Activated CD4-positive, CD25-positive, alpha-beta regulatory T cell (primary cell): ENCODE measurements at places on chromosomes 4 and X.

DNA sequence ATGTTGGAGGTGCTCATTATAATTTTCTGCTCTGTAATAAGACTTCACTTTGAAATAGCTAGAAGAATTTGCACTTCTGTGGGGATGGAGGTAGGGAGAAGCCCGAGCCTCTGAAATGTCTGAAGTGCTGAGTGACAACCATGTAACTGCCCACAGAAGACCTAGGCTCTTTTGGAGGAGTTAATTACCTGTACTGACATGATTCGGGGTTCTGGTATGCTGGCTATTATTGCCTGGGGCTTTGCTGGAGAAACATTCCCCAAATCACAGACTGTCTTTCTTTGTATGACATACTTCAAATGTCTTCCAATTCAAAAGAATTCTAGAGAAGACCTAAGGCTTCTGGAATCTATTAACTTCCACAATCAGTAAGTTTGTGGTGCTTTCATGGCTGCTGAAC lies 211.2 kb upstream of the POF1B start:
- DNase-seq = no peak

DNA sequence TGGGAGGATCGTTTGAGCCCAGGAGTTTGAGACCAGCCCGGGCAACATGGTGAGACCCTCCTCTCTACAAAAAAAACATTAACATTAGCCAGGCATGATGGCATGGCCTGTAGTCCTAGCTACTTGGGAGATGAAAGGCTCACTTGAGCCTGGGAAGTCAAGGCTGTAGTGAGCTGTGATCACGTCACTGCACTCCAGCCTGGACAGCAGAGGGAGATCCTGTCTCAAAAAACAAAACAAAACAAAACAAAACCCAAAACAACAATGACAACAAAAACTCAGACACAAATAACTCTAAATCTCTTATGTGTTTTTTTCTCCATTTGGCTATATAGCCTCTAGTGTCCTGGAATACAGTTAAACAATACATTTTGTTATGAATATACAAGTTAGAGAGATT lies 127.3 kb upstream of the STK26 start:
- DNase-seq = no peak

DNA sequence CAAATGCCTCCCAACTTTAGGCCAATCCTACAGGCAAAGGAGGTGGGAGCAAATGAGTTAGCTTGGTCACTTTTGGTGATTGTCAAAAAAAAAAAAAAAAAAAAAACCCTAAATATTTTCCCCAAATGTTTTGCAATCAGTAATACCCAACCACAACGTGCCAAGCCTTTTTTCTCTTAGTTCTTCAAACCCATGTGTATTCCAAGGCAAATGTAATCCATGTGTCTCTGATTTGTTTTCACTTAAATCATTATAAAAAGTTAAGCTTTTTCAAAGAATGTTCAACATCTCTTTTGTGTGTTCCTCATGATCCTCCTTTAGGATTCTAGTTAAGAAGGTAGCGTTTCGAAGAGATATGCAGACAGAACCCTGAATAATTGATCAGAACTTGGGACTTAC lies 328.4 kb downstream of the PAPSS1 start:
- no peak for DNase-seq

GRCh38 chrX:140918398-140919038 lies 83.9 kb upstream of the SPANXB1 start:
- no peak for DNase-seq

GRCh38 chr4:3442959-3443749 lies 1.4 kb downstream of the HGFAC start:
- peak; percentile 37 for DNase-seq

- peak; percentile 41 for DNase-seq
Measured at GRCh38 chrX:41085512-41085877, 250 bp downstream of the USP9X start.

DNA sequence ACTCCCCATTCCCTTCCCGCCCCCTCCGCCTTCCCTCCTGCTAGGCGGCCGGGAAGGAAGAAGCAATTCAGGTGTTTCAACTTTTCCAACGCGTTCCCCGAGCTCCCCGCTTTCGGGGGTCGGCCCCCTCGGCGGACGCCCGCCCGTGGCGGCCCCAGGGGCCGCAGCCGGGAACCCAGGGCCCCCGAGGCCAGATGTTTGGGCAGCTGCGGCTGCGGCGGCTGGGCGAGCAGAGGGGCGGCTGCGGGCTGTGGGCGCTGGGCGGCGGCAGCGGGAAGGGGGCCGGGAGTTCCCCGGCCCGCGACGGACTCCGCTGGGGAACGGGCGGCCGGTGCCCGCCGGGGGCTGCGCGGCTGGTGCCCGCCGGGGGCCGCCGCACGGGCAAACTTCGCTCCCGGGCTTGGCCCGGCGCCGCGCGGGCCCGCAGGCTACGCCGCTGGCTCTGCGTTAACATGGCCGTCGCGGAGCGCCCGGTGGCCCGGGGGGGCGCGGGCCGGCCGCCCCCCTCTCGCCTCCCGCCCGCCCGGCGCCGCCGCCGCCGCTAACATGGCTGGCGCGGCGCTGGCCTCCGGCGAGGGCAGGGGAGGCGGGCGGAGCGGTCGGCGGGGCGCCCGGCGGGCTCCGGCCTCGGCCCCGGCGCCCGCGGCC lies 510 bp downstream of the HMGB3 start:
- no peak for DNase-seq

DNA sequence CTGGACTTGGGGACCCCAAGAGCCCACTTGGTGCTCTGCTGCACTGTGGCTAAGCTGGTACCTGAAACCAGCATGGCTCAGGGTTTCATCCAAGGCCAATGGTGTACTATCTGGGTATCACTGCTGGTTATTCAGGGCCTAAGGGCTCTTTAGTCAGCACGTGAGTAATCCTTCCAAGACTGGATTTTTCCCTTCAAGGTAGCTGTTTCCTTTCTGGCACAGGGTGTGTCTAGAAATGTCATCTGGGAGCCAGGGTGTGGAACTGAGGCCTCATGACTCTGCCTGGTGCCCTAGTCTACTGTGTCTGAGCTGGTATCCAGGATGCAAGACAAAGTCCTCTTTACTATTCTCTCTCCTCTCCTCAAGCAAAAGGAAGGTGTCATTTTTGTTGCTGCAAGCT lies 99.0 kb upstream of the QRFPR start:
- no peak for DNase-seq

DNA sequence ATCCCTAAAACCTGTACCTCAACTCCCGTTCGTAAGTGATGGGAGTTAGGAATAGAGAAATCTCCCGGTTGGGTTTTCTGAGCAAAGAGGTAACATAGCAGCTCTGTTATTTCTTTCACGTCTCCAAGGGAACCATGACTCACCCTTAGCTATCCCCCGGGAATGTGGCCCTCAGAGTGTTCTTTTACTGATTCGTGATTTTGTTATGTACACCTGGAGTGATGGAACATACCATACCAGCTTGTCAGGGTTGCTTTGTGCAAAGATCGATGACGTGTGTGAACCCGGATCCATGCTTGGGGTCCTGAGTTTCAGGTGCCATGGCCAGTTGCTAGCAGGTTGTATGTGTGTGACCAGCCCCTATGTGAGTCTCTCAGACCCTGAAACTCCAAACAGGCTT lies 52.6 kb downstream of the HPRT1 start:
- DNase-seq = no peak

GRCh38 chr4:100936661-100937375 lies 410.5 kb downstream of the PPP3CA start:
- DNase-seq = no peak

- DNase-seq = no peak
Measured at GRCh38 chr4:127586922-127587571, 45.7 kb upstream of the INTU start.

GRCh38 chr4:74997948-74998729 lies 65.2 kb downstream of the PARM1 start:
- DNase-seq = no peak

- DNase-seq = no peak
Measured at GRCh38 chr4:79993476-79993875, 79.6 kb downstream of the ANTXR2 start.

GRCh38 chrX:65879977-65880799 lies 159.7 kb downstream of the VSIG4 start:
- DNase-seq = no peak

DNA sequence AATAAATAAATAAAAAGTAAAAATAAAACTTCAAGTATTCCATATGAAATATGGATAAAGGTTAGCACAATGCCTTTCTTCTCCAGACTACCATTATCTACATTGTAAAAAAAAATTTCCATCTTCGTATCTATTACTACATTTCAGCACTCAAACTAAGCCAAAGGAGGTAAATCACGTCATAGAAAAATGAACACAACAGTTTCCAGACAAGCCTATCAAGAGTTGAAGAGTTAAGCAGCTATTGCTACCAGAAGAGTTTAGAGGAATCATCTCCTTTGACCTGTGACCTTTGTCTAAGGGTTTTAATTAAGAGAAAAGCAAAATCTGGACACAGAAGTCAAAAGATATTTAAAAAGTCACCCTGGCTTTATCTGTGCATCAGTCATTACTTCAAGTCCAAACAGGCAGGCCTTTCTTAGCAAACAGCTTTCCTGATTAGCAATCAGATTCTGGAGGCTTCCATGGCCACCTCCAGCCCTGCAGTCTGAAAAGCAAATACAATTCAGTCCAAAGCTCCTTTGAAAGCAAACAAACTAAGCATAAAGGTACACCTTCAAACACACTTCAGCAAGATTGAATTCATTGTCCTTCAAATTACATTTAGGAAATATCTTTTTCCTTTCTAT lies 82.2 kb downstream of the APBB2 start:
- no peak for DNase-seq

GRCh38 chrX:105758754-105759153 lies 63.6 kb upstream of the NRK start:
- DNase-seq = no peak

DNA sequence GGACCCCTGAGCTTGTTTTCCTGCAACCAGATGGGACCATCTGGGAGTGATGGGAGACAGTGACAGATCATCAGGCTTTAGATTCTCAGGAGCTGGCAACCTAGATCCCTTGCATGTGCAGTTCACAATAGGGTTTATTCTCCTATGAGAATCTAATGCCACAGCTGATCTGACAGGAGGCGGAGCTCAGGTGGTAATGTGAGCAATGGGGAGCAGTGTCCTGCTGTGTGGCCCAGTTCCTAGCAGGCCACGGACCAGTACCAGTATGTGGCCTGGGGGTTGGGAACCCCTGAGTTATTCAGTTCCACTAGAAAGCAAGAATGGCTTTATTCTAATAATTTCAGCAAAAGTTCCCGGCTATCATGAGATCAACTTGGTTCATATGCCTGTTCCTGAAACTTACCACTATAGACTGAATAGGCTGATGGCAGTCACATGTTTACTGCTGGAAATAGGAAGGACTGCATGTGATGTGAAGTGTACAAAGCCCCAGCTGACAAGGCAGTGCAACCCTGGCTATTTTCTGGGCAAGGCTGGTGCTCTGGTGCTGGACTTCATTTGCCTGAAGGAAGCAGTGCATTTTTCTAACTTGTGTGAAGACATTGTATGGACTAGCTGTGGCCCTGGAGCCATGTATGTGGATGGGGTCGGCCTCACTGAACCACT lies 107.2 kb downstream of the SPRY1 start:
- DNase-seq = no peak

DNA sequence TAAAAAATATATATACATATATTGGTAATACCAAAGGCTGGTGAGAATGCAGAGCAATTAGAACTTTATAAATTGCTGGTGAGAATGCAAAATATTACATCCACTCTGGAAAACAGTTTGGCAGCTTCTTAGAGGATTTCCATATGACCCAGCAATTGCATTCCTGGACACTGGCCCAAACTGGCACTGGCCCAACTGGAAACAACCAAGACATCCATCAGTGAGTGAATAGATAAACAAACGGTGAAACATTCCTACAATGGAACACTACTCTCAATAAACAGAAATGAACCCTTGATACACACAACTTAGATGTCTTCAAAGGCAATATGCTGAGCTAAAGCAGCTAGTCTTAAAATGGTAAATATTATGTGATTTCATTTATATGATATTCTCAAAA lies 524.2 kb downstream of the IQCM start:
- no peak for DNase-seq

GRCh38 chr4:135839712-135840111 lies 1638.1 kb upstream of the PABPC4L start:
- no peak for DNase-seq

- no peak for DNase-seq
Measured at GRCh38 chr4:37770016-37770415, 56.5 kb upstream of the PGM2 start.

DNA sequence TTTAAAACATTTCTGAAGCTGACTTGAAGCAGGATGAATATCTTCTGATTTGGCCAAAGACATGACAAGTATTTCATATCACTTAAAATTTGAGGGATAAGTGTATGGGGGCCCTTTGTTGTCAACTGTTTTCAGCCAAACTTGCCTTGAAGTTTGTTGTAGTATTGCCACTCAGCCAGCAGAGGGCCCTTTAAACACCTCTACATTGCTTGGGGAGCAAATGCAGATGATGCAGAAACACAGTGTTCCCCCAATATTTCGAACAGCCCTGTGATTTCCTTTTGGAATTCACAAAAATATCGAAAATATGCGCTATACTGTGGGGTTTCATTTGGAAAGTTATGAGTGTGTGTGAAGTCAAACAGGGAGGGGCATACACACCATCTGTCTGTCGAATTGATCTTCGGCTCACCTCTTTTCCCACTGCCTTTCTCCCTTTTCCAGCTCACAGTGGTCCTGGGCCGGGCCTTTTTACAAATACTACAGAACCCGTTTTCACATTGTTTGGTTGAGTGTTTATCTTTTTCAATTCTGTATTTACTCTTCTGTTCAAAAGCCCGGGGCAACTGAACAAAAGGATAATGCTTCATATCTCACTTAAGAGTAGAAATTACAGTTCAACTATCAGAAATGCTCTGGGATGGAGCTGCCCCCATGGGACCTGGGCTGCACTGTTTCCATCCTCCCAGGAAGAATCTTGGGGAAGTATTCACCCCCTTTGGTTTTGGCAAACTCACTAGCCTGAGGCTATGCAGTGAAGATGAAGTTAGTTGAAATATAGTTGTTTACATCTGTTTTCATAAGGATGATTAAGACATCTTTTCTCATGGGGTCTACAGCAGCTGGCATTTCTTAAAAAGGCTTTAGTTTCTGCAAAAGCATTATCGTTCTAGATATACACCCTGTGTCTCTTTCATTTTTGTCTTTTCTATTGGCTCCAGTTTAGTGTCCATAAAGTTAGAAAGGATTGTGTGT lies 137.6 kb downstream of the EGF start:
- peak; percentile 9 for DNase-seq

DNA sequence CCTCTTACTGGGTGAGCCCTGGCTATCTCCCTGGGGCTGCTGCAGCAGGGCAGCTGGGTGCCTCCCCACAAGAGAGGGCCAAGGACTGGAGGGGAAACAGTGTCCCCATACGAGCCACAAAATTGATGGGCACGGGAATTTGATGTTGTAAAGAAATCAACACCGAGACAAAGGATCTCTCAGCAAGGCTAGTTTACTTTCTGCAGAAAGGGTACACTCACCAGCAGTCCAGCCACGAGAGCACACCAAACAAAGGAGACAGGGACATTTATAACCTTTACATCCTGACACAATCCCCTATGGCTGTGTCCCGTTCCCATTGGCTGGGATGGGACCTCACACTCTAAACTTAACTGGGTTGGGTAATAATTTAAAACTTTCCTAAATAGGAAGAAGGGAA lies 25.9 kb downstream of the METAP1 start:
- no peak for DNase-seq

- DNase-seq = no peak
Measured at GRCh38 chr4:7154351-7154981, 37.9 kb upstream of the SORCS2 start.

DNA sequence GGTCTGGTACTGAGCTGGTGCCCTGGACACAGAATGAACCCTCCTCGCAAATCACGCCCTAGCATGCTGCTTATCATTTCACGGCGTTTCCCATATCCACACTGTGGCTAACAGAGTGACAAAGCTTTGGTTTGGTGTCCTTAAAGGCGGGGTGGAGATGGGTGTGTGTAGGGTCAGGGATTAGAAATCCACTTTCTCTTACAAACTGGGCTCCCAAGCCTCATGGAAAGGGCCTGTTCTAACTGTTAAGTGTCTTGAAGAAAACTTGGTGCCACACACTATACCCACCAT lies 735 bp upstream of the CHRDL1 start:
- no peak for DNase-seq
